NCI-H526 treated with DMSO at 0.1 percent for 48 hours (cell line): ENCODE measurements at places on chromosomes 7 and 10.

DNA sequence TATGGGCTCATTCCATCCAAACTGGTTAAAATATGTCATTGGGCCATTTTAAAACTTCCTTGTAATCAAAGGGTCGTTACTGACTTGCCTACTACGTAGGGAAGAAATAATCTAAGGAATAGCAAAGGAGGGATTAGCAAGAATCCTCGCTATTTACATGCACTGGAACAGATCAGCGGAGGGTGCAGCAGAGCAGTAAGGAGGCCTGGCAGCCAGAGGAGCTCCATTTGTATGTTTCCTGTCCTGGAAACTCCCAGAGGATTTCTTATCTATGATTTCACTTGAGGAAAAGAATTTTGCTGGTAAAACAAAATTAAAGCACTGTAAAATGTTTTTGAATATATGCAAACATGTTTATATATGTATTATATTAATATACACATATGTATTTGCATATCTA is 107.3 kb downstream of the TPK1 start:
- DNase-seq, result peak; percentile 57

GRCh38 chr10:83607959-83608745 is 531.2 kb upstream of the GHITM start:
- DNase-seq, result no peak

DNA sequence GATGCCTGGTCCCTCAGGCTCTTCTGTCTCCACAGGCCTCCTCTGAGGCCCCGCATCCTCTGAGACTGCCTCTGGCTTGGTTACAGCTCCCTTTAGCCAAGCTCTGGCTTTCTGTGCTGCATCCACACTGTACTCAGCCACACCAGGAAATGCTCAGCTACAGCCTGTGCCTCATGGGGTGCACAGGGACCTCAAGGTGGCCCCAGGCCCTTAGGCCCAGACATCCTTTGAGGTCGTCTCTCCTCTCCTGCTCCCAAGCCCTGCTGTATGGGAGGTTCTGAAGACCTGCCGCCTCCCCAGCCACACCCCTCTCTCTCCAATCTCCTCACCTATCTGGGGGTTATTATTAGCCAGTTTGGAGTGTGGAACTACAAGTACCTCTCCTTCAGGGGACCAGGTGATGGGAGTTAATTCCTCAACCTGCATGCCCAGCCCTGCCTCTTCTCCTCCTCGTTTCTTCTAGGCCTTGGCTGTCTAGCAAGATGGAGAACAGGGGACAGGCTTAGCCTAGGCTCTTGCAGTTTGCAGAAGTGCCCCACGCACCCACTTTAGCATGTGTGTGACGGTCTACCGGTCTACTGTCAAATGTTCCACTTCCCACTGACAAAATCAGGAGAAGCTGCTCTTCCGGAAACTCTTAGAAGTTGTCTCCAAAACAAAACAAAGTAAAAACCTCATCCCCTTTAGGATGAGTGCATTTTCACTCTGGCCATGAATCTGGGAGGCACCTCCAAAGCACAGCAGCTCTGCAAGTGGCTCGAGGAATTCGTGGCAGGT is 64.0 kb upstream of the WAC start:
- no peak for DNase-seq

- no peak for DNase-seq
These were observed 871.7 kb downstream of the LRMDA start for GRCh38 chr10:76302961-76303630.

- no peak for DNase-seq
These were observed 140.3 kb downstream of the FOXP2 start for GRCh38 chr7:114554781-114555537.

GRCh38 chr10:95289003-95289920 is 1.5 kb downstream of the PDLIM1 start:
- DNase-seq, result no peak

DNA sequence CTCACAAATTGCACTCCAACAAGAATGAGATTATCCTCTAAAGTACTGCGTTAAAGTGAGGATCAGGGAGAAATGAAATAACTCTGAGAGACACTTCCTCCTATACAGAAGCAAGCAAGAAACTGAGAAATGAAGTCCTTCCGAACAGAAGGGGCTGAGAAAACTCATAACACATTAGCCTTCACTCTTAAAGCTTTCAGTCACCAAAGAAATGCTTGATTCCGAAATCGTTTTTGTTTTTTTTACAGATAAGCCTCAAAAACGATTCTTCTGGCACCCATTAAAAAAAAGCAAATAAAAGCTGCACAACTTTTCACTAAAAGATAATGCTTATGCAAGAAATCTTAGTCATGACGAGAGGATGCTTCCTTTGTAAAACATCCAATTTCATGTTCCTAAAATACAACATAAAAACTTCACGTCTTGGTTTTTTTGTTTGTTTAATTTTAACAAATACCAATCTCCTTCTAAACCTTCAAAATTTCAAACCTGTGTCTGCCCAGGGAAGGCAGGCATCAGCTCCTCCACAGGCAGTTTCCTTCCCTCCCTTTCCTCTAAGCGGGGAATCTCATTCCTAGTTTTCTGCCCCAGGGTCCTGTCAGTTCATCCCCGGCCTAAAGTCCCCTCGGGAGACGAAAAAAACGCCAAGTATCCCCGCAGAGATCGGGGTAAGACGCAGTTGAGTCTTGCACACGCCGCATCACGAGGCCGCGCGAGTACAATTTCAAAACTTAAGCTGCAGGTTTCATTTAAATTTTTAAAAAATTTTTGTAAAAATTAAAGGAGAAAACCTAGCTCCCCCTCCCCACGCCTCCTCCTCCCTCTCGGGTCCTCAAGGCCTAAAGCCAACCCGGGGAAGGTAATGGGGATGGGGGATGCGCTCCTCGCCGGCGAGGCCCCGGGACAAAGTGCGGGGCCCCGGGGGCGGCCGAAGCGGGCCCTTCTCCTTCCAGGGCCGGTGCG is 1.1 kb downstream of the BAZ1B start:
- DNase-seq, result peak; percentile 20

- DNase-seq, result peak; percentile 4
These were observed 1277.1 kb upstream of the AUTS2 start for GRCh38 chr7:68321076-68321639.

DNA sequence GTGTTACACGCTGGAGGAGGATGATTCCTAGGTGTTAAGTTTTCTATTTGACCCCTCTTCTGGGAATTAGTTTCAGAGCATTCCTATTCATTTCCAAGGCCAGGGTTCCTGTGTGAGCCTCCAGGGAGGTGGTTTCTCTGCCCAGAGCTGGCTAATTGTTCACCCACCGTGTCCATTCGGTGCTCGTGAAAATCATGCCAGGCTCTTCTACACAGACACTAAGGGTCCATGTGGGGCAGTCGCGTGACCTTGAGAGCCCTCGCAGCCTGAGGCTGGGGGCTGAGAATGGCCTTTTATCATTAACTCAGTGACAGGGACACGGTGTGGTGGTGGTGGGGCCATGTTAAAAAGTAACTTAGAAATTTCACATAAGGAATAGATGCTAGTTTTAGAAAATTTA is 83.7 kb downstream of the EMX2 start:
- no peak for DNase-seq

- no peak for DNase-seq
These were observed 14.9 kb downstream of the ZC3HAV1 start for GRCh38 chr7:139094596-139094995.

DNA sequence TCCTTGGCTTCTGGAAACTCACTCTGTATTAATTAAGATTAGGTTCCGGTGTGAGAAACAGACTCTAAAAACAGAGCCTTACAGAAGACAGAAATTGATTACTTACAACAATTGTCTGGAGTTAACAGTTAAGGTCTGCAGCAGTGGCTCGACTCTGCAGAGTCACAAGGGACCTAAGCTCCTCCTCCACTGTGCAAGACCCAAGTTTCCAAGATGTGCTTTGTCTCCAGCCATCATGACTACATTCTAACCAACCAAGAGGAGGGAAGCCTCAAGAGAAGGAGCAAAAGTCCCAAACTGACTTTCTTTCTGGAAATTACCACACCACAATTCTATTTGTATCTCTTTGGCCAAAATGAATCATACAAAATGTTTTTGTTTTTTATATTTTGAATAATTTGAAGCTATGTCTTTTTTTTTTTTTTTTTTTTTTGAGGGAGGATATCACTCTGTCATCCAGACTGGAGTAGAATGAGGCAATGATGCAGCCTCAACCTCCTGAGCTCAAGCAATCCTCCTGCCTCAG is 14.2 kb upstream of the ODAD2 start:
- DNase-seq, result no peak

GRCh38 chr7:80749270-80749669 is 110.8 kb downstream of the CD36 start:
- DNase-seq, result no peak

- DNase-seq, result no peak
These were observed 5.2 kb upstream of the NUPR2 start for GRCh38 chr7:56121440-56121839.

GRCh38 chr10:77506517-77507200 is 130.9 kb downstream of the KCNMA1 start:
- no peak for DNase-seq

GRCh38 chr10:60130130-60130579 is 223.8 kb upstream of the CCDC6 start:
- no peak for DNase-seq

- DNase-seq, result peak; percentile 70
These were observed 956 bp upstream of the KLHDC10 start for GRCh38 chr7:130069179-130069977.

GRCh38 chr7:115585015-115585718 is 445.4 kb downstream of the TFEC start:
- no peak for DNase-seq

DNA sequence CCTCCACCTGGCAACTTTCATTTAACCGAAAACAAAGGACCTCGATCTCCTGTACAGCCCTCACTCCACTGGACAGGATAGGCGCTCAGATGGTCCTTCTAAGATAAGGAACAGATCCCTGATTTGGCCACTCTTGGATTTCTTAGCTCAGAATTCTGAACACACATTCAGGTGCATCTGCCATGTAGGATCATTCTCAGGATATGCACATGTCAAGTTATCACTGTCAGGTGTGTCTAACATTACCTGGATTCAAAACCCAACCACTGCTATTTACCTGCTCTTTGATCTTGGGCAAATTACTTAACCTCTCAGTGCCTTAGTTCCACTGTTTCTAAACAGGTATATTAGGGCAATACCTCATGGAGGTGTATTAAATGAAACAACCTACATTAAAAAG is 12.2 kb upstream of the ADD3 start:
- no peak for DNase-seq
